ENCODE measurements at places on chromosomes 13 and 19. TPM values are rescaled to one million over a fixed set of nuclear protein-coding genes. Genes with fewer than 3 reads are reported as not detected.

Gene MUC16
- not detected for total RNA-seq

Gene ANGPTL4
- 7.4 TPM for total RNA-seq

Gene TSHZ3
- total RNA-seq, result 4.6 TPM

Gene ONECUT3
- not detected for total RNA-seq

Gene CASP14
- total RNA-seq, result not detected

Gene CCDC169
- 1.7 TPM for total RNA-seq

Gene VAV1
- total RNA-seq, result not detected

Gene MEIOSIN
- total RNA-seq, result not detected

Data from smooth muscle cell of the coronary artery (primary cell).